HT1080 (cell line): ENCODE measurements at places on chromosomes 5 and 9. TPM values are rescaled to one million over a fixed set of nuclear protein-coding genes. Genes with fewer than 3 reads are reported as not detected.

Gene MSH3
- total RNA-seq, result 8.6 and 12.0 TPM in 2 replicates

DNA sequence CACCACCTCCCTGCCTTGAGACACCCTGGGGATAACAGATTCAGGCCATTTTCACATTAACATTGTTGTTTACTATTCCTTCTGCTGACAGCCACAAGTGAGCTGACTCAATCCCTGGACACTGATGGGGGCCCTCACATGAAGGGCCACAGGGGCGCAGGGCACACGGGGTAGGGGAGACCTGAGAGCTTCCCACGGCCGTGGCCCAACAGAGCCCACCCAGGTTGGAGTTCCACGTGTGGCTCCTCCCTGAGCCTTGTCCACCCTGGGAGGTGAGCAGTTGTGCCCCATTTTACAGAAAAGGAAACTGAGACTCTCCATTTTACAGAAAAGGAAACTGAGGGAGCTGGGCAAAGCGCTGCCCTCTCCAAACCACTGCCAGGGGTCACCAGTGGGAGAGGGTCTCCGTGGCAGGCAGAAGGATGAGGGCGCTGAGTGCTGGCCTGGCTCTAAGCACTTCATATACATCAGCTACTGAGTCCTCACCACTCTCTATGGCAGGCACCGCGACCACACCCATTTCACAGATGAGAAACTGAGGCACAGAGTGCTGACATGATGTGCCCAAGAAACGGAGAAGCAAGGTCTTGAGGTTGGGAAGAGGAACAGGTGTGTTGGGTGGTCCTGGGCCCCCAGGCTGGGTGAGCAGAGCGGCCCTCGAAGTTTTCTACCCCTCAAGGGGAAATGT is 2.3 kb downstream of the NINJ1 start:
- DNase-seq, result no peak

DNA sequence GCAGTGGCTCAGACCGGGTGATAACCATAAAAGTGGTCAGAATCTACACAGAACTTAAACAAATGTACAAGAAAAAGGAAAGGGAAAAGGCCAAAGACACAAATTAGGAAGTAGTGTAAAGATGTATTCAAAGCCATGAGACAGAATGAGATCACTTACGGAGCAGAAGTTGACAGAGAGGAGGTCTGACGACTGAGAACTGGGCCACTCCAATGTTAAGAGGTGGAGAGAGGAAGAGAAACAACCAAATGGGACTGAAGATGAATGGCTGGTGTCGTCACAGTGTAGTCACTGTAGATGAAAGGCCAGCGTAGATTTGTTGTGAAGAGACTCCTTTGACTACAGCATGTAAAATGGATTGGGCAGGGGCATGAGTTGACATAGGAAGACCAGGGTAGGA is 114.4 kb downstream of the DROSHA start:
- DNase-seq, result no peak

DNA sequence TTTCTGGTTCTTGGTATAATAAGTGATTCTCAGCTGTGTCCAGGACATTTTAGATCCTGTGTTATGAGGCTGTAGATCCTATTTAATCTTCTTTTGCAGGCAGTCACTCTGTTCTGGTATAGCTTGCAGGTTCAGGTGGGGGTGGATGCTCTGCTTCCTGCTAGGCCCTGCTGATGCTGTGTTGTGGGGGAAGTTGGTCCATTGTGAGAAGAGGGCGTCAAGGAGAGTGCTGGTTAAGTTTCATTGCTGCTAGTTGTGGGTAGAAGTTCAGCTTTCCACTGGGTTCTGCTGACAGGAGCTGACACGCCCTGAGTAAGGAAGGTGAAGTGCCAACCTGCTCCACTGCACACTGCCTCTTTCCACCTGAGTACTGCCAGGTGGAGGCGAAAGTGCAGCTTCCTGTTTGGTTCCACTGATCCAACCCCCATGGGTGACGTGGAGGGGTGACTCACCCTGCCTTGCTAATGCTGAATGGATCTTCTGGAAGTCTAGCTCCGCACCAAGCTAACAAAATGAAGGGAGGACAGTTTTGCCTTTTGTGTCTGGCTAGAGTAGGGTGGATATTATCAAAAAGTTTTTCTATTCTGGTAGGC is 16.3 kb downstream of the NMRK1 start:
- peak; percentile 25 for DNase-seq

- DNase-seq, result no peak
These were observed 49.9 kb upstream of the OTULINL start for GRCh38 chr5:14531668-14532067.

- no peak for DNase-seq
These were observed 426.5 kb upstream of the CD180 start for GRCh38 chr5:67623078-67623477.
